ENCODE measurements at places on chromosomes 4 and X.

- no peak for DNase-seq
These were observed 19.5 kb upstream of the ANXA3 start for GRCh38 chr4:78532046-78532445.

GRCh38 chrX:111731351-111731750 lies 50.4 kb downstream of the ALG13 start:
- DNase-seq = no peak

DNA sequence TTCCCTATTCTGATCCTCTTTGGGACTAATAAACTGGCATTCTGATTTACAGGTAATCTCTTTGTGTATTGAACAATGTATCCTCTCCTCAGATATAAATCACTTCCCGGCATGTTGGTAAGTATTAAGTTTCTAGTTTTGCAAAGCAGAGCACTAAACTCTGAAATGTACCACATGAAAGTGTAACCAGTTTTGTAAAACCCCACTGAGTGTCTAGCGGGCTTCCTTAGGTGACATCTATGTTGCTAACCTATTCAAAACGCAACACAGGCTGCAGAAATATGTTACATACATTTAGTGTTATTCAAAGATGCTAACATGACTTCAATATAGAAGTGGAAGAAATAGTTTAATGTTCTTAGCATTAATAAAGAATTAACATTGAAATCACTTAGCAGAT lies 25.2 kb downstream of the DNAJB14 start:
- no peak for DNase-seq

DNA sequence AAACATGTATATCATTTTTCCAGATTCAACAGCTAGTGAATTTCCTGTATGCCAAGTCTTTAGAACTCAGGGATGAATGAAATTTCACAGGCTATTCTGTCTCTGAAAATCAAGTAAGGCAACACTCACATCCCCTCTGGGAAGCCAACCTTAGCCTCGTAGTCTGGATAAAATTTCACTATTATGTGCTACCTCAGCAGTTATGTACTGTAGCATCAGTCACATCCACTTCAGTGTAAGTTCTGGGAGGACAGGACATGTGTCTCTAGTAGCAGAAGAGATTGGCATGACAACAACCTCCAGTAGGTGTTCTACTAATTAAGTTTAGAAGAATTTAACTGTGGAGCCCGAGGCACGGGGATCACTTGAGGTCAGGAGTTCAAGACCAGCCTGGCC lies 42.4 kb upstream of the HS3ST1 start:
- DNase-seq = no peak

- DNase-seq = no peak
These were observed 494.9 kb downstream of the GALNTL6 start for GRCh38 chr4:172308078-172308477.

- DNase-seq = no peak
These were observed 222.5 kb downstream of the RAB28 start for GRCh38 chr4:13261486-13262257.

GRCh38 chr4:1232661-1233621 lies 16.0 kb downstream of the CTBP1 start:
- DNase-seq = no peak

DNA sequence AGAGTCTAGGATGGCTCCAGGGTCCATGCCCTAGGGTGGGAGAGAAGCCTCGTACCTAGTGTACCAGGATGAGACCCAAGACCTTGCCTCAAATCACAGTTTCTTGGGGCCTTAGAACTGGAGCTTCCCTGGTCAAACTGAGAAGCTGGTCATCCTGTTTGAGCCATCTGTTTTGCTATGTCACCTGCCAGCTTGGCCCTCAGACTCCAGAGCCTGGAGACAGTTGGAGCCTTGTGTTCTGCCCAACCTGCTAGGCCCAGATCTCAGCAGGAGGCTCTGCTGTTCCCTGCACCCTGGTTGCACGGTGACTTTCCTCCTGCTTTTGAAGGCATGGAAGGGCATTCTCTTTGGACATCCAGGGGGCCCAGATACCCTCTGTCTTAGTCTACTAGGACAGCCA lies 206.3 kb upstream of the ATP6AP2 start:
- no peak for DNase-seq

DNA sequence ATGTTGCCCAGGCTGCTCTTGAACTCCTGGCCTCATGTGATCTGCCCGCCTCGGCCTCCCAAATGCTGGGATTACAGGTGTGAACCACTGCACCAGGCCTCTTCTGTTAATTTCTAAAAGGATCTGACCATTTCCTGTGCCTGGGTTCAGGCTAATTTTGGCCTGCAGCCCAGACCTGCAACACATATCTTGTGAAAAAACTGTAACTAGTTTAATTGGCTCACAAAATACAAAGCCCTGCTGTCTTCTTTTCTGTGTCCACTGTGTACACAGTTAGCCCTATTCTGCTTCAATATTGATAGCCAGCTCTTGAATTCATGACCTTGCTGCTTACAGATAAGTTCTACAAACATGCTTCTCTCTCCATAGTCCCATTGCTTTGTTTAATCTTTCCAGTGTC lies 753.5 kb downstream of the PDHA2 start:
- no peak for DNase-seq

DNA sequence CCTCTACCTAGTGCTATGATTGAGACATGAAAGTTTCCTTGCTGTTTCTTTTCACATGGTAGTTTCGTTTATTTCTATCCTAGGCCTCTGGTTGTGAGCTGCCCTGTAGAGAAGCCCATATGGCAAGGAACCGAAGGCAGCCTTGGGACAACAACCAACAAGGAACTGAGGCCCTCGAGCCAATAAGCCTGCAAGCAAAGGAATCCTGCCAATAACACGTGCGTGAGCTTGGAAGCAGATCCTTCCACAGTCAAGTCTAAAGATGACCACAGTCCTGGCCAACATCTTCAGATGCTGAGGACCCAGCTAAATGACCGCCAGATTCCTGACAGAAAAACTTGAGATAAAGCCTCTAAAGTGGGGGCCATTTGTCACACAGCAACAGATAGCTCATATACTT lies 100.4 kb upstream of the FAM9B start:
- DNase-seq = no peak

DNA sequence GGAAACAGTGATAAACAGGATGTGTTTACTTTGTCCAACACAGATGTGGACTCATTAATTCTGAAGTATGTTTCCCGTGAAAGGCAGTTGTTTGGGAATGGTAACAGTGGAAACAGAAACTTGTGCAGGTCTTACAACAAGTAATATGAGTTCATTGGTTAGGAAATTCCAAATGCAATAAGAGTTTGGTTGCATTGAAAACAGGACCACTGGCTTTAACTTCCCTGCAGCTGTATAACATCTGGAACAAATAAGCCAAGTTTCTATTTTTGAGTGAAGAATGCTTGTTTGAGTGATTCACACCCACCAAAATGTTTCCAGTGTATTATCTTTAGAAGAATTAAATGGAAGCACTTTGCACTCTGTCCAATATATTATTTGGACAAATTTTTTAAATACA lies 82.4 kb upstream of the BMP3 start:
- DNase-seq = no peak

DNA sequence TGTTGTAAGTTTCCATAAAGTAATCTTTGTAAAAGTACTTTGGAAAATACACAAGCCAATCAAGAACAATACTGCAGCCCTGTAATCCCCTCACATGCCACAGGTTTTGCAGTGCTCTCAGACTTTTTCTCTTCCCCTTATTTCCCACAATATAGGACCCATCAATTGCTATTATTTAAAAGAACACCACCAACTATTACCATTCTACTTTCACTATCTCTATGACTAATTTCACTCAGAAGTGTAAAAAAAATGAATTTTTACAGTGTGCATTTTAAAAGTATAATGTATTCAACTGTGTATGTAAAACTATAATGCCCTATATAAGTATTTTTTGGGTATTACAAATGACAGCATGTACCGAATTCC lies 1.7 kb downstream of the ATP8A1 start:
- no peak for DNase-seq

GRCh38 chr4:68272380-68272779 lies 26.9 kb upstream of the TMPRSS11B start:
- DNase-seq = no peak

DNA sequence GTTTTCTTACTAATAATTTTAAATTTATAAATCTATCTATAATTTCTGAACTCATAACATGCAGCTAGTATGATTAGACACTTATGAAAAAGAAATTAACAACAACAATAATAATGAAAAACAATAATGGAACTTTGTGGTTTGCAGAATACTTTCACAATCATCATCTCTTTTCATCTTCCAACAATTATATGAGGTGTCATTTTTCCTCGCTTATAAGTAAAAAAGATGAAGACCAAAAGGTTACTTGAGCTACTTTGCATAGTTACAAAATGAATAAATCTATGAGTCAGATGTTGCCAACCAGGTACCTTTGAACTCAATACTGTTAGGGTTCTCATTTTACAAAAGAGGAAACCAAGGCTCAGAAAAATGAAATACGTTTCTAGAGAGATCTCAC lies 98.5 kb upstream of the ELOVL6 start:
- DNase-seq = no peak

DNA sequence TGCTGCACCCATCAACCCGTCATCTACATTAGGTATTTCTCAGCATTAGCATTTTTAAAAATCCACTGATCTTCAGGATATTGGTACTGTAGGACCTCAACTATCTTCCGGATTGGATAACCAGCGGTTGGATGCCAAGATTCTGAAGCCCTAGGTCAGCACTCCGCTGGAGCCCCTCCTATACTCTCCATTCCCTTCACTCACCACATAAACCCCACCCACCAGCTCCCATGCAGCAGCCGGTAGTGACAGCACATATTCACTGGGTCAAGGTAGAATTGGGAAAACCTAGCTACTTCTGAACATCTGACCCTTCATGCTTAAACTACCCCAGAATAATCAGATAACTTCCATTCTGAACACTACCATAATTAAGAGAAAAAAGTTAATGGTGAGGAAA lies 134.9 kb downstream of the CORIN start:
- no peak for DNase-seq

DNA sequence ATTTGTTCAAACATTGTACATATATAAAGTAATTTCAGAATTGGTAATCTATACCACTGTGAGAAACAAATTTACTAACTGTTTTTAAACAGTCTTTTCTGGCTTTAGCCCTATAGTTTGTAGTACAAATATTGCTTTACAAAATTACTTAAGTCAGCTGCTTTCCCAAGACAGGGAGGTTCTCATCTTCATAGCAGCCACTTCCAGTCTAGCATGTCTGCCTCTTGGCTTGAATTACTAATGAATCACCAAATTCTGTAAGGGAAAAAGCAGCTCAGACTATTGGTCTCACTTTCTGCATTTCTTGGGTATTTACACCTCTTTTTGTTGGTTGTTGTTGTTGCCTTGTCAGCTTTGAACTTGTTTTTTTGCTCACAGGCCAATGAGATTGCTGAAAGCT lies 187.2 kb downstream of the NPFFR2 start:
- no peak for DNase-seq

DNA sequence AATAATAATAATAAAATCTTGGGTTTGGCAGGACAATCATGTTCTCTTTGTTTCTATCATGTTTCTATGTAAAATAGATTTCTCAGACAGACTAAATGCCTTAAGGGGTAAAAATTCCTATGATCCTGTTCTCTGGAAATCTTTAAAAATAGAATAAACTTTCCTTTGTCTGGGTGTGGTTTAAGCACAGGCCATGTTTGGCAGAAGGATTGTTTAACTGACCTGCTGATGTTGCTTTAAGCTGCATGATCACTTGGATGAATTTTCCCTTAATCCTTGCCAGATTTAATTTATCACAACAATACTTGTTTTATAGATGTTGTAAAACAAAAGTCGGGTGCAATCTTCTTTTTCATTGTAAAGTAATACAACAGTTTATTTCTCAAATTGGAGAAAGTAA lies 341.7 kb upstream of the FAT1 start:
- no peak for DNase-seq

- DNase-seq = no peak
These were observed 75.1 kb downstream of the MXRA5 start for GRCh38 chrX:3271183-3271833.

DNA sequence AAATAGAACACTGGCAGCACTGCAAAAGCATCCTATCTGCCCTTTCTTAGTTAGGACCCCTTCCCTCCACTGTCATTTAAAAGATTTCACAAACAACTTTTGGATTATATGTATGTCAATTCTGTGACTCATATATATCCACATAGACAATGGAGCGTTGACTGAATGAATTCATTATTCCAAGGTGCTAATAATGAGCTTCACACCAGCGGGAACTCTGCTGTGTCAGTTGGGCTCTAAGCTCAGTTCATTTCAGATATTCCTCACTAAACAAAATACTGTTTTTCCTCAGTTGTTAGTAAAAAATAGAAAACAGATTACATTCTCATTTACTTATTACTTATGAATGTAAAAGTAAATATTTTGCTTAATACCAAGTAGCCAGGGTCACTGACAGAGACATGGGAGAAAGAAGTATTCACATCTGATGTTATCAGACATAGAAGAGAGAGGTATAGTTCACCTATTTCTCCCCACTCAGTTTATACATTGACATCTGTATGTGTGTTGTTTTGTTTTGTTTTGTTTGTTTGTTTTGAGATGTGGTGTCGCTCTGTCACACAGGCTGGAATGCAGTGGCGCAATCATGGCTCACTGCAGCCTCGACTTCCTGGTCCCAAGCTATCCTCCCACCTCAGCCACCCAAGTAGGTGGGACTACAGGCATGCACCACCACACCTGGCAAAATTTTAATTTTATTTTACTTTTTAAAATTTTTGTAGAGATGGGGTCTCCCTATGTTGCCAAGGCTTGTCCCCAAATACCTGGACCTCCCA lies 10.9 kb downstream of the NFKB1 start:
- DNase-seq = no peak

DNA sequence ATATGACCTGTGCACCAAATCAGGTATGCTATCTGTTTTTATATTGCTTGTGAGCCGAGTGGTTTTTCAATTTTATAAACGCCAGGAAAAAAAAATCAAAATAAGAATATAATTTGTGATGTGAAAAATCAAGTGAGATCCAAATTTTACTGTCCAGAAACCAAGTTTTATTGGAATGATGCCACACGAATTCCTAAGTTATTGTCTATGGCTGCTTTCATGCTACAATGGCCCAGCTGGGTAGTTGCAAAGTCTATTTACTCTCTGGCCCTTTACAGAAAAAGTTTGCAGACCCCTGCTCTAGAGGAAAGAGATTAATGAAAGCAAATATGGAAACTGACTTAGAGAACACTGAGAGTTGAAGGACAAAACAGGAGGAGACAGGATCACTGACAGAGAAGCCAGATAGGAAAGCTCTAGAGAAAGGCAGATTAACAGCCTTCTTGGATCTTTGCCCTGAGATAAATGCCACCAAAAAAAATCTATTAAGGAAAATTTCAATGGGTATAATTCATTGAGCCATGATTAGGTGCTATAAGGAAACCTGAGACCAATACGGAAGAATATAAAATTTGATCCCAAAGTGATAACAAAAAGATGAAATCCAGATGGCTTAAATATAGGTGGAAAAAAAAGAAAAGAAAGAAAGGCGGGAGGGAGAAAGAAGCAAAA lies 29.8 kb downstream of the PRSS12 start:
- no peak for DNase-seq

DNA sequence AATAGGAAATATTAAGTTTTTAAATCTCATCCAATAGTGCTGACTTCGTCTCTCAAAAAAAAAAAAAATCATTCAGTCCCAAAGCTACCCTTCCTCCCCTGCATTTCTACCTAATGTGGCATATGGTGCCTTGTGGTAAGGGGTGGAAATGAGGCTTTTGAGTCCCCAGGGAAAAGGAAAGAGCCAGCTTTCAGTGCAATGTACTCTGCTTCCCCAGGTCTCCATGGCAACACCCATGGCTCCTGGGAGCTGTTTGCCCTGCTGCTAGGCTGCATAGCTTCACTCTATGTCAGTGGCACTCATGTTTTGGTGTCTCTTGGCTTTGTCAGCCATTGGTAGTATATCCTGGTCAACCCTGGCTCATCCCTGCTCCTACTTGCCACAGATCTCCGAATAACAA lies 175.9 kb downstream of the SLC39A8 start:
- DNase-seq = no peak

- no peak for DNase-seq
These were observed 73.8 kb downstream of the MTMR1 start for GRCh38 chrX:150767045-150767395.

All from activated naive CD8-positive, alpha-beta T cell treated with anti-CD3 and anti-CD28 coated beads, Interleukin-2, amount 50 U/mL, for 16 hours (primary cell).